ENCODE measurements at places on chromosomes 1 and 21.

GRCh38 chr1:8462371-8462892, 144.5 kb downstream of the SLC45A1 start:
- no peak for DNase-seq

DNA sequence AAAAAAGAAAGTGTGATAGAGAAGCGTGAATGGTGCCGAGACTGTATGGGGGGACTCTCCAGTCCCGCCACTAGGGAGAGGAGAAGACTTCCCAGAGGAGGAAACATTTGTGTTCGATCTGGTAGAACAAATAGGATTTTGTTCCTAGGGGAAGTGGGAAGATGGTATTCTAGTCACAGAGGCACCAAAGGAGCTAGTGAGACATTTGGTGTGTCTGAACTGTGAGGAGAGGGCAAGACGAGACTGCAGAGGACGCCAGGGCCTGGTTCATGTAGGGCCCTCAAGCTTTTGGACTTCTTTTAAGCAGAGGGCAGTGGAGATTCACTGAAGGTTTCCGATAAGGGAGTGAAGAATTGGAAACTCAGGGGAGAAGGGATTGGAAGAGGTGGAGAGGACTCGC, 2.9 kb downstream of the BTBD19 start:
- no peak for DNase-seq

GRCh38 chr1:203891950-203892349, 30.6 kb downstream of the SNRPE start:
- no peak for DNase-seq

GRCh38 chr1:101945884-101946283, 50.8 kb downstream of the OLFM3 start:
- no peak for DNase-seq
